NCI-H1930 (cell line): ENCODE measurements at places on chromosomes 2 and 18.
A peak's percentile ranks its signal among the peaks of the same experiment; 100 is the strongest.

DNA sequence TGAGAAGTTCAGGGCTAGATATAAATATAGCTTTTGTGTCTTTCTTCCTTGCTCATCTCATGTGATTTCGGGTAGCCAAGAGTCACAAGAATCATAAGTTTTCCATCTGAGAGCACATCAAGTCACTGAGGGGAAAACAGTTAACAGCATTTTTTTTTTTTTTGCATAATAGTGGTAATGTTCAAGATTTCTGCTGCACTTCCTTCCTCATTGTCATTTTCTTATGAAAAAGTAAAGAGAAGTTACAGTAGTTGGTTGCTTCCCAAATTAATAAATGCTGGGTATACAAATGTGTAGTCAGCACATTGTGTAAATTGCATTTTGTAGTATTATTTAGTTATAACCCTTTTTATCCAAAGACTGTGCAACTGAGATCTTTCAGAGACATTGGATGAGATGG, 93.6 kb downstream of the ZEB2 start:
- DNase-seq, result no peak

- no peak for DNase-seq
These were observed 162.3 kb downstream of the PHLPP1 start for GRCh38 chr18:62877411-62878221.

- DNase-seq, result no peak
These were observed 826.9 kb upstream of the PIK3C3 start for GRCh38 chr18:41128126-41128525.

DNA sequence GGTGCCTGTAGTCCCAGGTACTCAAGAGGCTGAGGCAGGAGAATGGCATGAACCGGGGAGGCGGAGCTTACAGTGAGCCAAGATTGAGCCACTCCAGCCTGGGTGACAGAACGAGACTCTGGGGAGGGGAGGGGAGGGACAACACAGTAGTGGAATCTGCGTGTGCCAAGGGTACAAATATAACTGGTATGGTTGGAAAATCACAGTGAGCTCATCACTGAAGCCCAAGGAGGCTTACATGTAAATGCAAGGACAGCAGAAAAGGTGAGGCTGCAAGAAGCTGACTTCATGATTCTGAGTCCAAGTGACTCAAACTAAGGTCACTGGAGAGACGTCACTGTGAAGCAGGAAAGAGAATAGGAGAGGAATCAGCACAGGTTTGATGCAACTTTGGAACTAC, 9.2 kb downstream of the SEPTIN10 start:
- DNase-seq, result no peak

DNA sequence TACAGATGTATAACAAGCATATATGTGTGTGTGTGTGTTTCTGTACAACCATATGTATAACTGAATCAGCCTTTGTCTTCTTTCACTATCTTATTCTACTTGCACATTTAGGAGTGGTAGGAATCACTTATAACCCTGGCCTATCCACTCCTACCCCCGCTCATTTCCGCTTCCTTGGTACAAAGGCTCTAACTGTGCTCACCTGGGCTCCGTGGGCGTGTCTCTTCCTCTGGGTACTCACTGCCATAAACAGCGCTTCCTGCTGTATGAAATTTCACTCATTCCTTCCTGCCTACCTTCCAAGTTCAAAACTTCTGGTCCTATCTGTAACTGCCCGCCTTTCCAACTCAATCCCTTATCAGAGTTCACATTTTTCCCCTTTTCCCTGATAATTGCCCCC, 815.5 kb downstream of the EPHA4 start:
- no peak for DNase-seq

DNA sequence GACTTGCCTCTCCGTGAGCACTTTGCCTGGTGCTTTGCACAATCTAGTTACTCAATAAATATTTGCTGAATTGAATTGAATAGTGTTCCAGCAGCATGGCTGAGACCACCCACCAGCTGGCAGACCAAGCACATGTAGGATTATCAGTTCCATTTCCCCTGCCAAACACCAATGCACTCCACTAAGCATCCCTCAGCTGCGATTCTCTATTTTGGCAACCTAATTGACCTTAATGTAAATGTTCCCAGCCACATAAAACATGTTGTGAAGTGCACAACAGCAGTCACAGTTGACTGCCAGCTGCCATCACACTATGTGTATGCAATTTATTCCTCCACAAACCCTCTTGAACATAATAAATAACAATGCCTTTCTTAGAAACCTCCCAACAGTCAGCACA, 1879.4 kb upstream of the PIK3C3 start:
- DNase-seq, result no peak

DNA sequence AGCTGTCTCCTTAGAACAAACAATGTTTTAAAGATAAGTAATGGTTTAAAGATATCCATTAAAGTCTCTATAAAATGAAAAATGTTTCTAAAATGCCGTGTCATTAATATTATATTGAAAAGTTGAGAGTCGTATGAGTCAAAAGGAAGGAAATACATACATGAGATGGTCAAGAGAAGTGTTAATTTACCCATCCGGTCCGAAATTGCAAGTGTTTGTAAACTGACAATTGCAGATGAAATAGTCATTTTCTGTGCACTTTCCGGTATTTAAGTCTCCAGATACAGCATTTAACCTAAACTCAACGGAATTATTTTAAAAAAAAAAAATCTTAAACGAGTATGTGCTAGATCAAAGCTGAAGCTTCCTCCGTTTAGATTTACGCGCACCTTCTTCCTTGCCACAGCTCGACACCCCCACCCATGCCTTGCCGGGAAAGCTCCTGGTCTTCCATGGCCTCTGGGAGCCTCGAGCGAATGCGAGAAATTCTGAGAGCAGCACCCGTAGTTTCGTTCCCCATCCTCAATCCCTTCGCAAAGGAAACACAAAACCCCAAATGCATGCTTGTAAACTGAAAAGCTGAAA, 1.8 kb downstream of the DSC3 start:
- no peak for DNase-seq

GRCh38 chr2:196338440-196338839, 167.1 kb upstream of the STK17B start:
- DNase-seq, result no peak

DNA sequence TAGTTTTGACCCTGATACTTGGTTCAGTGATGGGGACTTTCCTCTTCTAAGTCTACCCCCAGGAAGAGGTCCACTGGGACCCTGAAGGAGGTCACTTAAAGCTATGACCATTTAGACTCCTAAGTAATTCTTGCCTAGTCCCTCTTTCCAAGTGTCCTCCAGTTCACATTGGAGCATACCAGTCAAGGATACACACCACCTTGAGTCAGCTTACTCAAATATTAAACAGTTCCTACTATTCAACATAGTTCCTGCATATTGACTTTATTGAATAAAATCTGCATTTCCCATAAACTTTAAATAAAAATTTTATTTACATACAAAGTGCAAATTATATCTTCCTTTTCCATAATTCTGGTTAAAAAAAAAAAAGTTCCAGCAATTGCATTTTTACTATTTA, 36.3 kb downstream of the SLC5A7 start:
- DNase-seq, result no peak

DNA sequence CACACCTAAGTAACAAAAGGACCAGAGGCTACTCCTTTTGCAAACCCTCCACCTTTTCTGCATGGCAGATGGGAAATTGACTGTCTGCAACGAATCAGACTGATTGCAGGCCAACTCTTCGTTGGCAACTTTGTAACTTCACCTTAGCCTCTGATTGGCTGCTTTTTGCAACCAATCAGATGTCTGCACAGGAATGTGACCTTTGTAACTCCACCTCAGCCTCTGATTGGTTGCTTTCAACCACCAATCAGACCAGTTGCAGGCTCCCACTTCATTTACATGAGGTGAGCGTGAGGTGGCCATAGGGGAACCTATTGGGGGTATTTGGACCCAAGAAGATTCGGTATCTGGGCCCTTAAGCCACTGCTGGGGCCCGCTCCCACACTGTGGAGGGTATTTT, 209.0 kb downstream of the EN1 start:
- no peak for DNase-seq

DNA sequence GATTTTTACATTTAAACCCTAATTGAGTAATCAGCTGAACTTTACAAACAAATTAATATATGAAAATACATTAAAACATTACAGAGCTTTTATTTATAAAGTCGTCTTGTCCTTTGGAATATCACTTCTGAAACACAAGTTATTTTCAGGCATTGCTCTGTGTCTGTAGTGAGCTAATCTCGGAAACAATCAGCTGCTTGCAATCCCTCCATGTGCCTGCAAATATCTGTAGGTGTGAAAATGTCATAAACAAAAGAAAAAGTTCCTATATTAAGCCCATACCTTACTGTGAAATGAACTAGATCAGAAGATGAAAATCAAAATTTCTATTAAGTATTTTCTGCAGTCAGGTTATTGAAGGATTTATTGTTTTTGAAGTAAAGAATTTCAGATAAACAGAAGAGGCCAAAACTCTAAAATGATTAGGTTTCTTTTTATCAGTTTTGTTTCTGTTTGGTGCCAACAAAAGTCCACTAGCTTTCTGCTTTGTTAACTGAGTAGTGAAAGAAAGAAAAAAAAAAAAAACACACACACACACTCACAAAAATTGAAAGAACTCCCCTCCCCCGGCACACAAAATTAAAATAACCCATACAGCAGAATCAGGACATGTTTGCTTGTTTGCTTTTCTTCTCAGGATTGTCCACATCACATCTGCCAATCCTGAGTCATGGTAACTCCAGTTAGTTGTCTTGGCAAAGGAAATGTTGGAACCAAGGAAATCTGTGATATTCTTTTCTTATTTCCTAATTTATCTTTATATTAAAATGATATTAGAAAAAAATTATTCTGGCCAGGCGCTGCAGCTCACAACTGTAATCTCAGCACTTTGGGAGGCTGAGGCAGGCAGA, 627.0 kb upstream of the SLC39A10 start:
- no peak for DNase-seq

- DNase-seq, result no peak
These were observed 22.0 kb downstream of the EPC2 start for GRCh38 chr2:148666555-148666954.

- DNase-seq, result no peak
These were observed 75.7 kb downstream of the TTC21B start for GRCh38 chr2:165877565-165878550.

DNA sequence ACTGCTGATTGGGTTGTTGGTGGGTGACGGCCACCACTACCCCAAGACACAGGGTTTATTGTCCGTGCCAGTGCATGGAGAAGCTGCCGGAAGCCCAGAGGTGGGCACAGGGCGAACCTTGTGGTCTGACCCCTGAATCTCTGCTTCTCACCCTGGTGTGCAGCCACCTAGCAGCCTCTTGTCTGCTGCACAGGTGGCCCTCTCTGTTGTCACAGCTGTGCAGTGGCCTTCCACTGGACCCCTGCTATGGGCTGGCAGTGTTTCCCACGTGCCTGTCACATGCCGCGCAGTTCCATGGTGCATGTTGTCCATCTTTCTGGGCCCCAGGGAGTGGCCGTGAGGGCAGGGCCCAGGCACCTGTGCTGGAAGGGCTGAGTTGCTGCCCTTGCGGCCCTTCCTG, 15.2 kb downstream of the ATG4B start:
- no peak for DNase-seq

- no peak for DNase-seq
These were observed 114.7 kb downstream of the DHRS9 start for GRCh38 chr2:169184074-169184473.

- no peak for DNase-seq
These were observed 100.3 kb downstream of the MCFD2 start for GRCh38 chr2:46815121-46815802.

- DNase-seq, result no peak
These were observed 20.4 kb upstream of the MTERF4 start for GRCh38 chr2:241122376-241123002.

- peak; percentile 93 for DNase-seq
These were observed at the start of gene SLC66A3 for GRCh38 chr2:11155381-11156035. Gene SLC66A3, plus strand, starts transcription at chr2:11155467. Its CDS starts 80 bp downstream, at chr2:11155547.

GRCh38 chr2:236124182-236124893, 43.8 kb downstream of the GBX2 start:
- no peak for DNase-seq

GRCh38 chr2:42996528-42996927, 204.1 kb upstream of the HAAO start:
- DNase-seq, result no peak

- no peak for DNase-seq
These were observed 133.0 kb downstream of the PRPF40A start for GRCh38 chr2:152584301-152584700.

GRCh38 chr2:85042330-85042729, 71.4 kb downstream of the KCMF1 start:
- no peak for DNase-seq

DNA sequence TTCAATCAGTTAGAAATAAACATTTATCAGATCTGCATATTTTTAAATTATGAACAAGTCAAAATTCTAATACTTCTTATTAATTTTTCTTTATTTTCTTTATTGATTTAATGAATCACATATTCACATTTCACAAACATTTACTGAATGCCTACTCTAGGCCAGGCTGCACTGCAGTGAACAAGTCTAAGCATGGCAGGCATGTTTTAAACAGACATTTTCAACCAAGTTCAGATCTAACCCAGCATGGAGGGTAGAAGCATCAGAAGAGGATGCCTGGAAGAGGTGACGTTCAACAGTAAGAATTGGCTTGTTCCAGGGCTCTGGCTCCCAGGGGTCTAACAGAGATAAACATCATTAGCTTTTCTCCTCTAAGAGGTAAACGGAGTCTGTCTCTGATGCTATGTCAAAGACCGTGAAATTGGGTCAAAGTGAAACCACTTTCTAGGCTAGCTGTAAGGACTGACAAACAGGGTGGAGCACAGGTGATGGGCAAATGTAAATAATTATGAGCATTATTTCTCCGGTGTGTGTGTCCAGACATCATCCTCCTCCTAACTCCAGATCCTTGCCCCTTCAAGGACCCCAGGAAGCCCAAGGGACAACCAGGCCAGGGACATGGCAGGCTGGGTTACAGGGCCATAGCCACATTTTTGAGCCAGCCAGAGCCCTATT, 50.6 kb downstream of the UNC50 start:
- no peak for DNase-seq

- DNase-seq, result no peak
These were observed 153.3 kb downstream of the PKP4 start for GRCh38 chr2:158610059-158610458.

DNA sequence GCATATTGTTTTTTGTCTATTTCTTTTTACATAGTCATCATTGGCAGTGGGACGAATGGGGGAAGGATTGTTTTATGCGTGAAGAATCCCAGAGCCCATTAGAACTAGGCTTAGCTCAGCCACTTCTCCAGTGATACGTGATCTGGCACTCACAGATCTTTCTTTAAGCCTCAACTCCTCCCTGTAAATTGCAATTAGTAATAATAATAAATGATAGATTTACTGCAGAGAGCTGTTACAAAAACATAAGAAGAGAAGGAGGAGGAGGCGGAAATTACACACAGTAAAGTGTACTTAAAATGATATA, 629.3 kb downstream of the NRXN1 start:
- no peak for DNase-seq

- DNase-seq, result no peak
These were observed 29.5 kb downstream of the TNP1 start for GRCh38 chr2:216830346-216830745.

DNA sequence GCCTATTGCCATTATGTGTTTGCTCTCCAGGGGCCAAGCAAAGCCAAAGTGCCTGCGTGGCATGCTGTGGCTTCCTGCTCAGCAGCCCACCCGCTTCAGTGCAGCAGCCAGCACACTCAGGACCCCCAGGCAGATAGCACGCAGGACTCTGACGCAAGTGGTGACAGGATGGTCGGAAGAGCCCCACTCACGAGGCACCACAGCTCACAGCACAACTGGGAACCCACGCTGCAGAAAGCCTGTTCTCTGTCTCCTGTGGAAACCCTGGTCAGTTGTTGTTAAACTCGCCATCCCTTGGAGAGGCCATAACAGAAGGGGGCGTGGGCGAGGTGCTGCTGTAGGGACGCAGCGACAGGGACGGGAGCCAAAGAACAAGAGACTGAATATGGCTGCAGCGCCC, 76.4 kb downstream of the HDAC4 start:
- no peak for DNase-seq

- DNase-seq, result no peak
These were observed 349.2 kb downstream of the XIRP2 start for GRCh38 chr2:167237478-167237877.
